ENCODE measurements at places on chromosomes 3 and 15.

DNA sequence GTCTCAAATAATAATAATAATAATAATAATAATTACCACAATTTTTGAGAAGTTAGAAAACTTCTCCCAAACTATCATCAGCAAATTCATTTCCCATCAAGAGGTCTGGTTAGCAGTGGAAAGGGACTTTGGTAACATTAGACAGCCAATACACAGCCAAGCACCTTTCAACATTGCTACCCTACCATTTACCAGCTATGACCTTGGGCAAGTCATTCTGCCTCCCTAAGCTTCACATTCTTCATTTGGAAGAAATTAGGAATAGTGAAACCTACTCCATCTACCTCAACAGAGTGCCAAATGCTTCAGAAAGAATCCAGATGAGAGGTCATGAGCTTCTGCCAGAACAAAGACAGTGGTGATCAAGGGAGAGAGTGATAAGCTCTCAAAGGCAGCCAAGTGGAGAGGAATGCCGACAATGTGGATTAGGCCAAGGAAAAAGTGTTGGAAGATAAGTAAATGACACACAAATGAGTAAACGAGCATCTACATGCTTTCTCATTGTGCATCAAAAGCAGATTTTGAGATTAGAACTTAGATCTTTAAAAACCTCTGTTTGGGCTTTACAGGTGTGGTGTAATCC, 42.9 kb upstream of the LPP start:
- DNase-seq: no peak

DNA sequence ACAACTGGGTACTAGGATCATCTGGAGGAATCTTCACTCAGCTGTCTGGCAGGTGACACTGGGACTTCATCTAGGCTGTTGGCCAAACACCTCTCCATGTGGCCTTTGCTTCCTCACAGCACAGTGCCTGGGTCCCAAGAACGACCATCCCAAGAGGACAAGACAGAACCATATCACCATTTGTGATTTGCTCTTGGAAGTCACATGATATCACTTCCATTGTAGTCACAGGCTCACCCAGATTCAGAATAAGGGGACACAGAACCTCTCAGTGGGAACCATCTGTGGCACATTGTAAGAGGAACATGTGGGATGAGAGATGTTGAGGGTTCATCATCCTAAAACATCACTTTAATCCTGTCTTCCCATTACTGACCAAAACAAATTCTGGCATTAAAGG, 1.9 kb upstream of the PSMA4 start:
- DNase-seq: no peak

DNA sequence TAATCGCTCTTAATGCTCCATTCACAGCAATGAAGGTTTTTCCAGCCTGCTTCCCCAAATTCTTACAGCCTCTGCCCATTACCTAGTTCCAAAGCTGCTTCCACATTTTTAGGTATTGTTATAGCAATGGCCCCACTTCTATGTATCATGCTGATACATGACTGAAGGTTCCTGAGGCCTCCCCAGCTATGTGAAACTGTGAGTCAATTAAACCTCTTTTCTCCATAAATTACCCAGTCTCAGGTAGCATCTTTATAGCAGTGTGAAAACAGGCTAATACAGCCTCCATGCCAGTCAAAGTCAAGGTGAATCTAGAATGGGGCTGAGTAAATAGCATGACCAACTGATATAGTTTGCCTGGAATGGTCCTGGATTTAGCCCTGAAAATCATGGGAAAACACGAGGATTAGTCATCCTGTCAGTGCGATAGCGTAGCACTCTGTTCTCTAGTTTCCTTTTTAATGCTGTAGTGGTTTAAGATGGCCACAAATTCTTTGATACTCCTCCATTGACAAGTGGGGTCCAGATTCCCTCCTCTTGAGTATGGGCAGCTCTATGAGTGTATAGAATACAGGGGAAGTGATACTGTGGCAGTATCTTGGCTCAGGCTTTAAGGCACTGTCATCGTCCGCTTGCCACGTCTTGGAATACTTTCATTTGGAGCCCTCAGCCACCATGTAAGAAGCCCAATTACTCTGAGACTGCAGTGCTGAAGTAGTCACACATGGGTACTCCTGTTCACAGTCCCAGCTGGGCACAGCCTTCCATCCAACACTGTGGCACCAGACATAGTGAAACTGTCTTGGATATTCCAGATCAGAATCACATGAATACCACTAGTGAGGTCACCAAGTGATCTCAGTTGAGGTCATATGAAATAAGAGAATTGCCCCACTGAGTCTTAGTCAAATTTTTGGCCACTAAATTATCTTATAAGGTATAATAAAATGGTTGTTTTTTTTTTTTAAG, 94.0 kb upstream of the PLCL2 start:
- no peak for DNase-seq

DNA sequence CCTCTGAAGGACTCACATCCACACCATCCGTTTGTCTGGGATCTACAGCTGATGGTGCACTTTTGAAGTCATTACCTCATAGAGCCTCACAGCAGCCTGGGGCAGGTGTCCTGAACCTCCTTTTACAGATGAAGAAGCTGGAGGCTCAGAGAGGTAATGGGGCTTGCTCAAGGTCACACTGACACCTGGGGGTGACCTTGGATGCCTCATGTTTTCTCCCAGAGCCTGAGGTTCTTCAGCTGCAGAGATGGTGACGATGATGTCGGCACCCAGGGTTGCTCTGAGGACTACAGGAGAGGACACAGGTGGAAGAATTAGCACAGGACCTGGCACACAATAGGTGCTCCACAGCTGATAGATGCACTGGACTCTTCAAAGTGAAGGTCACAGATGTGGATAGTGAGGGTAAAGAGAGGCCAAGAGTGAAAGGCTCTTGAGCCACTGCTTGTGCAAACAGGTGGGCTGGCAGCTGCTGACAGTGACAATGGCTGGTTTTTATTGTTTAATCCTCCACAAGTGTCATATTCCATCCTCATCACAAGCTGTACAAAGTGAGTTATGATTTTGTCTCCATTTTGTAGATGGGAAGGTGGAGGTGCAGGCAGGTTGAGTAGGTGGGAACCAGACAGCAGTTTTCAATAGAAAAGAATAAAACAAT, 17.4 kb upstream of the ATP2B2 start:
- DNase-seq: no peak

DNA sequence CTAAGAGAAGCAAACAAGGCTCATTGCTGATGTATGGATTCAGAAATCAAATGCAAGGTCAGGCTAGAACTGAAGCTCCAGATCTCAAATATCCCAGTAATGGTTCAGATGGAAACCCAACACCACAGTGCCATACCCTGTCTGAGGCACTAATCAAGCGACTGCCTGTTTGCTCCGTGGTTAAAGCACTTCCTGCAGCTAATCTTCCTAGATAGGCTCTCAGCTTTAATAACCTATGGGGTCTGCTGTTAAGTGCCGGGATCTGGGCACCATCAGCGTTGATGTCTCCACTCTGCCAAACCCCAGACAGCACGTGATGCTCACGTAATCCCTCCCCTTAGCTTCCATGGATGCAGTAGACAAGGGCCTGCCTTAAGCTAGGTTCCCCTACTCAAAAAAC, 262.6 kb downstream of the MECOM start:
- DNase-seq: no peak

GRCh38 chr3:21751886-21752285, 876 bp upstream of the ZNF385D start:
- no peak for DNase-seq
